Panc1 (cell line): ENCODE measurements at places on chromosomes 7 and 10. TPM values are rescaled to one million over a fixed set of nuclear protein-coding genes. Genes with fewer than 3 reads are reported as not detected.

GRCh38 chr10:44619521-44619920, 234.6 kb upstream of the CXCL12 start:
- no peak for DNase-seq

GRCh38 chr7:118080947-118081346, 103.0 kb upstream of the LSM8 start:
- DNase-seq: no peak

GRCh38 chr10:106897719-106898118, 266.8 kb downstream of the SORCS1 start:
- DNase-seq: no peak

GRCh38 chr7:134255814-134256213, 60.9 kb downstream of the SLC35B4 start:
- DNase-seq: no peak

GRCh38 chr10:105210546-105210945, 569.5 kb downstream of the SORCS3 start:
- no peak for DNase-seq

DNA sequence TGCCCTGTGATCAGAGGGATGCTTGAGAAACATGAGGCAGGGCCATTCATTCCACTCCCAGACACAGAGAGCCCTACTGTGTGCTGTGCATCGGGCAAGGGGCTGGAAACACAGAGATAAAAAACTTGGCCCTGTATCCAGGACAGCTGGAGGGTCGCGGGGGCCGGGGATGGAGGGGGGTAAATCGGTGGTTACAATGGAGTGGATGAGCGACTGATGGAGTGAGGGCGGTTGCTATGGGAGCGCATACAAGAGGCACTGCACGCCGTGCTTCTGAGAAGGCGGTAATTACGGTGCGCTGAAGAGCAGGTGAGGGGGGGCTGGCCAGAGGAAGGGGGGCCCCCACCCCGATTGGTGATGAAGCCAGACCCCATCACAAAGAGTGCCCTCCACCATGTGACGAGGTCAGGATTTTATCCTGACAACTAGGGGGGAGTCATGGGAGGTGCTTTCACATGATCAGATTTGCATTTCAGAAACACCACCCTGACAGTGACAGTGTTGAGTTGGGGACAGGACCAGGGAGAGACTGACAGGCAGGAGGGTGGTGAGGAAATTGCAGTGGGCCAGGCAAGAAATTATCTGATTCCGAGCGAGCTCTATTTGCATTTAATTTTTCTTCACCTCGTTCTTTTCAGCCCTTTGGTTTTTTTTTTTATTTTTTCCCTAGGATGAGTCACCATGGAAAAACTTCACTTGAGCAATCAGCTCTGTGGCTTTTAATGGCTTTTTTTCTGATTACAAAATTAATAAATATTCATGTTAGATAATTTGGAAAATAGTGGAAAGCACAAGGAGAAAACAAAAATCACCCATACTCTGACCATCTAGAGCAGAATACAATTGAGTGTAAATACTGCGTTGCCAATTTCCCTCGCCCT, 7.8 kb downstream of the CPA5 start:
- DNase-seq: no peak

DNA sequence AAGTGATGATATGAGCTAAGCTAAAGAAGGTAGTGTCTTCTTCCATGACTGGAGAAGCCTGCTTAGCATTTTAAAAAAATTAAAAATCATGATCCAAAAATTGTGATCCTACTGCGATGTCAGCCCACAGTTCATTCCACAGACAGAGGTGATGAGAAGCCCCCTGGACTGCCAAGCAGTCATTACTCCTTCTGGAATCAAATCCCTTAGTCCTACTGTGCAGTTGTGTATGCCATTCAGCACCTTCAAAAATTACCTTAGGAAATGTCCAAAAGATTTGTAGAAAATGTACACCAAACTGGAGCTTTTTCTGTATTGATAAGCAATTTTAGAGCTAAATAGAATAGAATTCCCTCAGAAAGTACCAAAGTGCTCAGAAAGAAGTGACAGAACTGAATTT, 283.5 kb upstream of the NFE2L3 start:
- DNase-seq: no peak

DNA sequence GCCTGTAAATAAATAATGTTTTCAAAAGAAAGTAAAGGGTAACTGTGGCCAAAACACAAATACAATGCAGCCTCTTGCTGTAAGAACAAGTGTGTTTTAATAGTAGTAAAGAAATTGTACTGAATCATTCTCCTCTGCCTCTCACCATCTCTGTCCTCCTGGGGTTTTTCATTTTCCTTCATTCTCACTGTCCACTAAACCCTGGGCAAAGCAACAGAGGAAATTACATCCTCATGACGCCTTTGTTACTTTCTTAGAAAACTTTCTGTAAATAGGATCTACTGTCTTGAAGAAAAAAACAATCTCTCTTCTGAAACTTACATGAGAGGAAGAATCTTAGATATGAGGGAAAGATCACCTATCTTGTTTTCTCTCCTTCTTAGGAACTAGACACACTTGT, 54.6 kb downstream of the ASB4 start:
- DNase-seq: no peak

- no peak for DNase-seq
Observed at GRCh38 chr10:86872757-86873156, 84.7 kb downstream of the MMRN2 start.

GRCh38 chr10:7153750-7154149, 257.1 kb downstream of the SFMBT2 start:
- DNase-seq: no peak

GRCh38 chr7:33781796-33782195, 123.5 kb upstream of the BMPER start:
- DNase-seq: no peak

GRCh38 chr10:89879121-89879520, 177.7 kb downstream of the KIF20B start:
- DNase-seq: no peak

- DNase-seq: no peak
Observed at GRCh38 chr10:127886371-127887051, 6.2 kb downstream of the CLRN3 start.

GRCh38 chr7:28595801-28596200, 183.5 kb downstream of the CREB5 start:
- no peak for DNase-seq

- no peak for DNase-seq
Observed at GRCh38 chr10:111211706-111212105, 134.9 kb downstream of the ADRA2A start.

DNA sequence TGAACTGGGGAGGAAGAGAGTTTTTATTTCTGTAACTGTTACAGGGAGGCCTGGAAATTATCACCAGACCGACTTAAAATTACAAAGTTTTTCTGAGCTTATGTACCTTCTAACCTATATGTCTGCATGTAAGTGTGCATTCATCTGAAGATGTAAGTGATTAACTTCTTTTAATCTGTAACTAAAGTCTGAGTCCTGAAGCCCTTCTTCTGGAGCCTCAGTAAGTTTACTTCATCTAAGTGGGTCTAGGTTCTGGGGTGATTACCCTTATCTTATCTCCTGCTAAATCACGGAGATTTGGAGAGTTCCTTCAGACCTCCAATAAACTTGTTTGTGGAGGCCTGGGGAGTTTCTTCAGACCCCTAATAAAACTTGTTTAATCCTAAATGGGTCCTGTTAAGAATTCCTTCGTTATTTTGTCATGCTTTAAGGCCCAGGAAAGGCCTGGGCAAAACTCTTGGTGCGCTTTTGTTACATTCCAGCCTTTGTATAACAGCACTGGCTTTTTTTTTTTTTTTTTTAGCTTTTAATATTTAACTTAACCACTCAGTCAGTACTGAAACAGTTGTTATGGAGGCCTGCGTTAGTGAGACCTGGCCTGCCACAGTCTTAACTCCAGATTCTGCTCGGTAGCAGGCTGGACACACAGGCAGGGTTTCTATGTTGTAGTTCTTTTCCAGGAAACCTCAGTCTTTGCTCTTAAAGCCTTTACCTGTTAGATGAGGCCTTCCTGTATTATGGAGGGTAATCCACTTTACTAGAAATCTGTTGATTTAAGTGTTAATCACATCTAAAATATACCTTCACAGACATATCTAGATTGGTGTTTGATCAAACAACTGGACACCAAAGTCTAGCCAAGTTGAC, 33.0 kb downstream of the TPST1 start:
- DNase-seq: no peak

- DNase-seq: no peak
Observed at GRCh38 chr10:15748126-15748525, 28.4 kb upstream of the ITGA8 start.

GRCh38 chr7:146000882-146001281, 115.7 kb upstream of the CNTNAP2 start:
- no peak for DNase-seq

DNA sequence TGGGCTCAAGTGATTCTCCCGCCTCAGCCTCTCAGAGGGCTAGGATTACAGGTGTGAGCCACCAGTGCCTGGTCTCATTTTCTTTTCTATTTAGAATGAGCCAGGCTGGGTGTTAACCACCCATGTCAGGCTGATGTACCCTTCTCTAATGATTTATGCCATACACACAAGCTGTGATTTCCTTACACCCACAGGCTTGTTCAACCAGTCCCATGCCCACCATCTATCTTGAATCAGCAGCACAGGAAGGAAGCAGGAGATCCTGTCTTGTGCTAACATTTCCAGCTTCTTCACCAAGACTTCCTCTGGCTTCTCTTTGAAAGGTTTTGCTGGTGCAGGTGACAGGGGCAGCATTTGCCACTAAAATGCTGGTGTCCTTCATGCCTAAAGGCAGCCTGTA, 176.4 kb downstream of the GATA3 start:
- no peak for DNase-seq

- no peak for DNase-seq
Observed at GRCh38 chr7:24727154-24728120, 29.8 kb downstream of the GSDME start.

- peak; percentile 38 for DNase-seq
Observed at GRCh38 chr10:116796910-116797513, 52.3 kb upstream of the ENO4 start.

- no peak for DNase-seq
Observed at GRCh38 chr10:21194510-21194993, 297.4 kb upstream of the NEBL start.

GRCh38 chr10:97506199-97506991, 7.7 kb downstream of the UBTD1 start:
- DNase-seq: no peak

GRCh38 chr10:109996766-109997171, 11.0 kb upstream of the ADD3 start:
- no peak for DNase-seq

- DNase-seq: no peak
Observed at GRCh38 chr10:73850863-73851461, 23.4 kb downstream of the CAMK2G start.

GRCh38 chr7:37225285-37225969, 223.2 kb downstream of the ELMO1 start:
- no peak for DNase-seq

- no peak for DNase-seq
Observed at GRCh38 chr10:84179059-84179710, 5.6 kb downstream of the GPR15LG start.

- no peak for DNase-seq
Observed at GRCh38 chr7:131489881-131490280, 66.5 kb downstream of the PODXL start.

DNA sequence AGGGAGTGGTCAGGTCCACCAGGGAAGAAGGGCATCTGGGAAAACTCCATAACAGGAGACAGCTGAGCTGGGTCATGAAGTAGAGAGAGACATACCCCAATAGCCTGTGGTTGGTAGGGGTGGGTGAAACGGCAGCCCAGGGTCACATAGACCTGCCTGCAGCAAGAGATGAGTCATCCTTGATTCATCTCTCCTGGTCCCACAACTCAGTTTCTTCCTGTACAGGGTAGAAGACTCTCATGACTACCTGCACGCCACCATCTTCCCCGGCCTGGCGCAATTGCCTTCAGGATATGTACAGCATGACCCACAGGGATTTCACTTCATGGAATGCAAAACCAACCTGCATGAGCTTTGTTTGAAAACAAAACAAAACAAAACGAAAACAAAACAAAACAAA, 45.1 kb upstream of the ADAM12 start:
- DNase-seq: no peak

- DNase-seq: no peak
Observed at GRCh38 chr10:92993699-92994272, 66.8 kb upstream of the CYP26C1 start.

GRCh38 chr10:18071591-18071990, 68.6 kb upstream of the CACNB2 start:
- no peak for DNase-seq

DNA sequence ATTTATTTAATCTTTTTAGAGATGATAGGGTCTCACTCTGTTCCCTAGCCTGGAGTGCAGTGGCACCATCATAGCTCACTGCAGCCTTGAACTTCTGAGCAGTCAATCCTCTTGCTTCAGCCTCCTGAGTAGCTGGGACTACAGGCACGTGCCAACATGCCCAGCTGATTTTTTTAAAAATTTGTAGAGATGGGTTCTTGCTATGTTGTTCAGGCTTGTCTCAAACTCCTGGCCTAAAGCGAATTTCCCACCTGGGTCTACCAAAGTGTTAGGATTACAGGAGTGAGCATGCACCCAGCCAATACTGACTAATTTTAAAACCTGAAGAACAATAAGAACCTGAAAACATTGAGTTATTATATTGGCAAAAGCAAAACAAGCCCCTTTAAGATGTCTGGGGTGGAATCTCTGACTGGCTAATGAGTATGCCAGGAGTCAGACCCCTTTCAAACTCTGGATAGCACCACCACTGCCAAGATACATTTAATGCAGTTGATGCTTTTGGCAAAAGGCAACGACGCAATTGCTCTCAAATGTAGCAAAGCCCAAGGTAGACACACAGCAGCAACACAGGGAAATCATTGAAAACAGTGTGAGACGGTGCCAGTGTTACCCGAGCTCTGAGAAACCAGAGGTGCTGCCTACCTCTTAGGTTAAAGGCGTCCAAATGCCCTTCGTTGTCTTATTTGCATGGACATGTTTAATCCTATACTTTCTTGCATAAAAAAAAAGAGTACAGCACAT, 40.7 kb upstream of the TOMM7 start:
- DNase-seq: no peak

Gene KCND2
- not detected for total RNA-seq

Gene HMX2
- 2.7 TPM for total RNA-seq

Gene NCF1
- total RNA-seq: not detected

Gene TNS3
- 533 TPM for total RNA-seq

Gene PLA2G12B
- total RNA-seq: not detected

Gene TBC1D12
- total RNA-seq: 23.7 TPM

Gene ACBD7
- 1.8 TPM for total RNA-seq

Gene OLAH
- total RNA-seq: not detected

Gene TMUB1
- total RNA-seq: 112 TPM

Gene SNX10
- total RNA-seq: 21.8 TPM

Gene NEURL1
- 0.10 TPM for total RNA-seq

Gene ARID5B
- total RNA-seq: 22.7 TPM

Gene SLC18A3
- not detected for total RNA-seq
